ENCODE measurements at places on chromosomes 11 and 22.

DNA sequence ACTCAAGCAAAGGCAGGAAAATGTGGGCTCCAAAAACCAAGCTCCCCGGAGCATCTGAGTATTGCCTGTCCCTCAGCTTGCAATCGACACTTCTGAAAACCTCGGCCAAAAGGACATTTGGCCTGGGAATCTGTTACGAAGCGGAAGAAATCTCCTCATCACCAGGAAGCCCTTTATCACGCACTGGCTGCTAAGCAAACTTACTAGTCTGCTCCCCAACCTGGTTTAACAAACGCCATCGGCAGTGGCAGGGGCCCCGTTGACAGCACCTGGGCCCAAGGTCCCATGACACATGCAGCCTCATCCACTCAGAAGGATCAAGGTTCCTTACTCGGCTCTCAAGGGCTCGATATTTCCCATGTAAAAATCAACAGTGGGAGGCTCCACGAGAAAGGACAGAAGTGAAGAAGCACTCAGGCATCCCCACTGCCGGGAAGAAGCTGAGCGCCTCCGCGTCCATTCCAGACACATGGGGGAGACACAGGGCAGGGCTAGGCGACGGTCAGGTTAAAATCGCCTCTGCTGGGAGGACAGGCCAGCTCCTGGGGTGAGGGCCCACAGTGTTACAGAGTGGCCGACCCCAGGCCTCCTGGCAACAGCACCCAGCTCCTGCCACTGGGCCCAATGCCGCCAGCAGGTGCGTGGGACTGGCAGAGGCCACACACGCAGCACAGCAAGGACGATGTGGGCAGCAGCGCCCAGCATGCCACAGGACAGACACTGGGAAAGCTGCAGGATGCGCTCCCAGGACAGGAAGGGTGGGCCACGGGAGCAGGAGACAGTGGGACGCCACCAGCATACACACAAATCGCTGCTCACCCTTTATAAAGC, 27.1 kb downstream of the BRD1 start:
- no peak for DNase-seq

- DNase-seq = no peak
These were observed 46.7 kb downstream of the ABTB2 start for GRCh38 chr11:34311126-34311525.

DNA sequence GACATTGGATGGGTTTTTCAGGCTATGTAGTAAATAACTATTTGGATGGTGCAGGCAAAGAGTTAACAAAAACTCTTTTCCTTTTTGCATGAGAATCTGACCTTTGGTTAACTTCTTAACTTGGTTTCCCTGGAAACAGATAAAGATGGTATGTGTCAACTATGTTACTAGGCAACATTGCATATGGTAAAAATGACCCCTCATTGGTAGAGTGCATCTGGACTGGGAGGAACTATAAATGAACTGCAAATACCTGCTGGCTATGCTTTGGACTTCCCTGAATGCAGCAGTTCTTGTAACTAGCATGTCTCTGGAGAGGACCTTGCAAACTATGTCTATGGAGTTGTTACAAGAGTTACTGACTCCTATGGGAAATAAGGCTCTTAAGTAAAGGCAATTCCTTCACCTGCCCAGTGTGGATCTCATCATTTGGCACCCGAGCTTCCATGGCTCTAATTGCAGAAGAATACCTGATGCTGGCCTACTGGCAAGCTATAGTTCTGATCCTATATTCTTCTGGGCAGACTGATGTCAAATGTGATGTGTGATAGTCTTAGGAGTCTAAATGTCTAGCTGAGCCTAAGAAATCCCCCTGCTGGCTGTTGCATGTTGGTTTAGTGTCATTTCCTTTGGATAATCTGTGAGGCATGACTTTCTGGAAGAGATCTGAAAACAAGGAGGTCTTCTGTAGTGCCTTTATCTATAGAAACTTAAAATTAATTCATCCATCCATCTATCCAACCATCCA, 126.7 kb upstream of the MTMR2 start:
- no peak for DNase-seq

DNA sequence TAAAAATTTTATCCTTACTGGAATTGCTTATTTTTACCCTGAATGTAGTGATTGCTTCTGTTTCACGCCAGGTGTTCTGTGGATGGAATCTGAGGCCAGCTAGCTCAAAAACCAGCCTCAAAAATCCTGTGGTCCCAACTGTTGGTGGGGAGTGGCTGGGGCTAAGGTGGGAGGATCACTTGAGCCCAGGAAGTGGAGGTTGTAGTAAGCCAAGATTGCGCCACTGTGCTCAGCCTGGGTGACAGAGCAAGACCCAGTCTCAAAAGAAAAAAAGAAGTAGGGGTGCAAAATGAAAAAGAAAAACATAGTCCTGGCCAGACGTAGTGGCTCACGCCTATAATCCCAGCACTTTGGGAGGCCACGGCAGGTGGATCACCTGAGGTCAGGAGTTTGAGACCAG, 27.0 kb upstream of the SLC5A1 start:
- DNase-seq = no peak
